Adipocyte (in vitro differentiated cells): ENCODE measurements at places on chromosomes 11 and 22.
A peak's percentile ranks its signal among the peaks of the same experiment; 100 is the strongest.

- no peak for DNase-seq
Observed at GRCh38 chr11:10302359-10302743, 2.5 kb upstream of the ADM start.

DNA sequence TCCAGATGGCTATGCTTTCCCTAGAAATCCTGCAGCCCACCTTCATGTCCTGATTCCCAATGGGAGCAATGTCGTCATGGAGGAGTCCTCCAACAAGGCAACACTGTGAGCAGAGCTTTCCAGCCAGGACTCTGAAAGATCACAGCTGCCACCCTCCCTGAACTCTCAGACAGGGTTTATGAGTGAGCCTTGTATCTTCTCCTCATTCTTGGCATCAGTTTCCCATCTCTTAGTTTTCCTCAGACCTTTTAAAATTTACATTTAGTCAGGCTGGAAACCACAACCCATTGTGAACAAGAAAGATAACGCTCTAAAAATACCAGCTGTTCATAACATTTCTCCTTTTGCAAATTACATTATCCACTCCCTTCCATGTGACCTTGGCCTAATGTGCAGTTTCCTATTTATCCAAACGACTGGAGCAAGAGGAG lies 15.6 kb upstream of the LYVE1 start:
- DNase-seq, result peak; percentile 56

GRCh38 chr11:35951680-35952079 lies 7.8 kb downstream of the LDLRAD3 start:
- no peak for DNase-seq

- DNase-seq, result peak; percentile 9
Observed at GRCh38 chr11:12973528-12974181, 35.5 kb upstream of the RASSF10 start.

DNA sequence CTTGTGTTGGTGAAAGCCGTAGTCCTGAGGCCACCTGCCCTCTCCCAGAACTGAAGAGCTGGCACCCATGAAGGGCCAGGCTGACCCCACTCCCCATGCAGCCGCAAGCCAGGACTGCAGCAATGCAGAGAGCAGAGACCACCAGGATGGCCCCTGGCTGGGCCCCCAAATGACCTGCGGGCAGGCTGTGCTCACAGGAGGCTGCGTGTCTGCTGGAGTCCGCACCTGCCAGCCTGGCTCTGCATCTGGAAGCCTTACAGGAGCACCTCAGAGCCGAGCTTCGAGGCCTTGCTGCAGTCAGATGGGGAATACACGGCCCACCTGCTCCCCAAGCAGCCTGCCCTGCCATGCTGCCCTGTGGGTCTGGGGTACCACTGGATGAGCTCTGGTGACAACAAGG lies 1336.8 kb downstream of the TBC1D22A start:
- no peak for DNase-seq

DNA sequence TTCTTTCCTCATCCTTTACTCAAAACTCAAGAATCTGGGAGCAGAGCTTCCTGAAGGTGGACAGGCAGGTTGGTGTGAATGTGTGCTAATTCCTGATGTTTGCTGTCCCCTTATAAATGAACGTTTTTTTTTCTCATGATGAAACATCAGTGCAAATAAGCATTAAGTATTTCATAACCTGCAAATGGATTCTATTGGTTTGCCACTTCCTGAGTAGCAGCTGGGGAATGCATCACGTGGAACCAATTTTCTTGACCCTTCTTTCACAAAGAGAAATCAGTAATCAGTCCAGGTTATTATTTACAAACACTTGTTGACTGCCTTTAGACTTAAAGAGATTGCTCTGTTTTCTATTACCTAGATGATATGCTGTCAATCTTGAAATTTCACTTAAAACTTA lies 40.1 kb upstream of the SCN3B start:
- peak; percentile 27 for DNase-seq
